B cell (primary cell): ENCODE measurements at places on chromosomes 12 and 14.

DNA sequence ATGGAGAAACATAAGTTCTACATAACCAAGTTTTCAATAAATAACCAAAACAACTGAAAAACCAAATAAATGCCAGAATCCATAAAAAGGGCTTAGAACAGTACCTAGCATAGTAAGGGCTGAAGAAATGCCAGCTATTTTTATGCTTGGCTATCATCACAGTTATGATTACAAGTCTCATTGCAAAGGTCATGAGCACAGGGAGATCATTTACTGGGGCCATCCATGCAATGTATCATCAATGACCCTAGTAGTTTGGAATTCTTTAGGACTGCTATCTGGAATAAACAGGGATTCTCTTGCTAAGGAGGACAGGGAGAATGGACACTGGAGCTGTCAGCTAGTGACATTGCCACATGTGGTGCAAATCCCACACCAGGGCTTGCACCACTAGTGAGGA is 92.5 kb upstream of the NAP1L1 start:
- peaks cover 21% of the 10 kb centered on the region for H3K4me1 ChIP-seq
- no peak overlapping the region for H3K27ac ChIP-seq
- no peaks in the 10 kb centered on the region for H3K36me3 ChIP-seq
- DNase-seq, result no peak

DNA sequence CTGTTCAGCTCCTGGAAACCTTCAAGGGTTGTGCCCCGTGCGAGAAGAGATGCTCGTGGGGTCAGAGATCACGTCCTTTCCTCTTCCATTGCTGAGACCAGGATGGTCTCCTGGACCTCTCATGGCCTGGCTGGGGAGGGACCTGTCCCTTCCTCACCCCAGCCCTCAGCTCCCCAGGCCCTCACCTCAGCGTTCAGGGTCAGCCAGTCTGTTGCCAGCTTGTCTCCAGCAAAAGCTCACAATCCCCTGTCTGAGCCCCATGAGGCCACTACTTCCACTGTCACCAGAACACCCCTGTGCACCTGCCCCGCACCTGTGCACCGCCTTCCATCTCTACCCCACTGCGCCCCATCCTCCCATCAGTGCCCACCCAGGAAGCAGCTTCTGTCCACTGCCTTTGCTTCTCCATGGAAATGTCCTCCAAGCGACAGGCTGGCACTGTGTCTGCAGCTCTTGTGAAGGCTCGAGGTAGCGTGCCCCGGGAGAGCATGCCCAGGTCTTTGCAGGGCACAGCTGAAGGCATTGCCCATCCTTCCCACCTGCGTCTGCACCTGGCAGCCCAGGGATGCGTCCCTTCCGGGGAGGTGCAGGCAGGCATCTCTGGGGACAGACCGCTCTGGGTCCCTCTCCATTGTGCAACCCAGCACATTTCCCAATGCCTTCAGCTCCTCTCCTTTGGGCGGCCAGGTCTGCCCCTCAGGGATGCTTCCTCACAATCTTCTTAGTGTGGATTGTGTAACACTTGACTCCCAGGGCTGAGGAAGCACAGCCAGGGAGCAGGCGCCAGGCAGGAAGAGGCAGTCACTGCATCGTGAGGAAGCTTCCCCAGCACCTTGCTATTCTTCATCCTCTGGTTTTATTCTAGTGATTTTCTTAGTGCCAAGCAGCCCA is 179.6 kb downstream of the ADGRD1 start:
- DNase-seq, result no peak
- no peaks in the 10 kb centered on the region for H3K36me3 ChIP-seq
- no peaks in the 10 kb centered on the region for H3K27me3 ChIP-seq
- no peaks in the 10 kb centered on the region for H3K4me1 ChIP-seq

GRCh38 chr12:122081083-122081696 is 2.6 kb downstream of the MLXIP start:
- H3K36me3 ChIP-seq, result peaks cover 11% of the 10 kb centered on the region
- peaks cover 75% of the 10 kb centered on the region for H3K4me1 ChIP-seq
- H3K27ac ChIP-seq, result peak overlapping the region; percentile 25
- no peak for DNase-seq
- H3K4me3 ChIP-seq, result peak overlapping the region; percentile 69

GRCh38 chr12:71591601-71592000 is 72.0 kb downstream of the ZFC3H1 start:
- H3K4me3 ChIP-seq, result no peak overlapping the region
- no peak for DNase-seq
- H3K4me1 ChIP-seq, result no peaks in the 10 kb centered on the region
- no peaks in the 10 kb centered on the region for H3K27me3 ChIP-seq
- H3K27ac ChIP-seq, result no peak overlapping the region

DNA sequence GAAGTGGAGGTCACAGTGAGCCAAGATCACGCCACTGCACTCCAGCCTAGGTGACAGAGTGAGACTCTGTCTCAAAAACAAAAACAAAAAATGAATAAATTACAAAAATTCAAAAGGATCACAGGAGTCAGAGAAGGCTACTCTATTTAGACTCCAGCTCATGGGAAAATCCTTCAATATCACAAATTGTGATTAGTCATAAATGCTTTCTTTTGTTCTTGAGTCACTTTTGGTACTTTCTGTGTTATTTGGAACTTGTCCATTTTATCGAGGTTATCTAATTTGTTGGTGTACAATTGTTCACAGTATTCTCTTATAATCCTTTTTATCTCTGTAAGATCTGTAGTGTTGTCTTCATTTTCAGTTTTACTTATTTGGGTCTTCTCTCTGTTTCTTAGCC is 18.9 kb downstream of the ALDH2 start:
- no peaks in the 10 kb centered on the region for H3K36me3 ChIP-seq
- no peaks in the 10 kb centered on the region for H3K27me3 ChIP-seq
- no peak overlapping the region for H3K27ac ChIP-seq
- no peak overlapping the region for H3K4me3 ChIP-seq
- H3K4me1 ChIP-seq, result no peaks in the 10 kb centered on the region

DNA sequence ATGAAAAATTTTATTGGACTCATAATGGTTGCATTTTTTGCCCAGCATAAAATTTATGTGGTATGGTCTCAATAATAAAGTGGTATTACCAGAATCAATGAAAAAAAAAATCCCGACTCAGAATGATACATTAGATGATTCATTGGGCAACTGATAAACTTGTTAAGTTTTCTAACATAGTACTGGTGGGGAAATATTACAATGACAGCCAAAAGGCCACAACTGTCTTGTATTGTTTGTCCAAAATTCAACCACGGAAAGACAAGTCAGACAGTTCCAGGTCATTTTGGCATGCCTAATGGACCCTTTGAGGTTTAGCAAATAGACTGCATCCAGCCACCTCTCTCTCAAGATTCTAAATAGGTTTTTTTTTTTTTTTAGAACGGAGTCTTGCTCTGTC is 70.5 kb upstream of the TRIM9 start:
- H3K4me1 ChIP-seq, result no peaks in the 10 kb centered on the region
- no peak overlapping the region for H3K4me3 ChIP-seq
- no peak for DNase-seq
- no peak overlapping the region for H3K27ac ChIP-seq
- H3K27me3 ChIP-seq, result no peaks in the 10 kb centered on the region

DNA sequence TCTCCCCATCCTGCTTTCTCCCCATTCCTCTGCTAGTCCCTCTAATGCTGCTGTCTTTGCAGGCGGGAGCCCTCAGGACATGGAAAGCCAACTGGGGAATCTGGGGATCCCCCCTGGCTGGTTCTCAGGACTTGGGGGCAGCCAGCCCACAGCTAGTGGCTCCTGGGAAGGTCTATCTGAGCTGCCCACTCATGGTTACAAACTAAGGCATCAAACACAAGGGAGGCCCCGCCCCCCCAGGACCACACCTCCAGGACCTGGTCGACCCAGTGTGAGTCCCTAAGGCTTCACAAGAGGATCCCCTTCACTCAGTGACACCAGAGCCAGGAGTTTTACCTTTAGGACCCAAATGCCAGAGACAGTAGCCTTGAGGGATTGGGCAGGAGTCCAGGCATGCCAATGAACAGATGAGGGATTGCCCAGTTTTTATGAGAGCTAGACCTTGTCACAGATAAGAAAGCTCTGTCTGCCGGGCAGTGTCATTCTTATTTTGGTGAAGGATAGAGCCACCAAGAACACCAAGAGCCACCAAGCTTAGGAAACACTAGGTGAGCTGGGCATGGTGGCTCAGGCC is 8.0 kb upstream of the CPNE6 start:
- H3K36me3 ChIP-seq, result no peaks in the 10 kb centered on the region
- no peaks in the 10 kb centered on the region for H3K4me1 ChIP-seq

DNA sequence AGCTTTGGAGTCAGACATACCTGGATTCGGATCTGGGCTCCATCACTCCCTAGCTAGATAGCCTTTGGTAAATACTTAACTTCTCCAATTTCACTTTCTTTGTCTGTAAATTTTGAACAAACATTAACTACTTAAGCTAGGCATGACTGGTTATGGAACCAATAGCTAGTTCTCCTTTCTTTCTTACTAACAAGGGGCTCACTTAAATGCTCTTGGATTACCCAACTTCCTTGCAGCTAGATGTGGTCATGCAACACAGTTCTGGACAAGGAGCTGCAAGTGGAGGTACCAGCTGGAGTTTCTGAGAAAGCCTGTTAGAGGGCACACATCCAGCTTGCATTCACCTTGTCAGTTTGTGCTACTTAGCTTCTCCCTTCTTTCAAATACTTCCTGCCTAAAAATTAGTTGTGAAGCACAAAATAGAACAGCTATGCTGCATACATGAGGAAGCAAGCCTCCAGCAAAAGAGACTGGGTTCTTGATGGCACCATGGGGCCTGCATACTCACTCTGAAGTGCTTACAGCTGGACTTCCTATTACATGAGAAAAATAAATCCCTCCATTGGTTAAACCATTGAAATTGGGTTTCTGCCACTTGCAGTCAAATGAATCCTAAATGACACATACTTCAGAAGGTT is 210.1 kb upstream of the EEA1 start:
- H3K4me1 ChIP-seq, result peaks cover 62% of the 10 kb centered on the region
- peak overlapping the region; percentile 41 for H3K4me3 ChIP-seq
- peak overlapping the region; percentile 87 for H3K27ac ChIP-seq
- H3K36me3 ChIP-seq, result no peaks in the 10 kb centered on the region

DNA sequence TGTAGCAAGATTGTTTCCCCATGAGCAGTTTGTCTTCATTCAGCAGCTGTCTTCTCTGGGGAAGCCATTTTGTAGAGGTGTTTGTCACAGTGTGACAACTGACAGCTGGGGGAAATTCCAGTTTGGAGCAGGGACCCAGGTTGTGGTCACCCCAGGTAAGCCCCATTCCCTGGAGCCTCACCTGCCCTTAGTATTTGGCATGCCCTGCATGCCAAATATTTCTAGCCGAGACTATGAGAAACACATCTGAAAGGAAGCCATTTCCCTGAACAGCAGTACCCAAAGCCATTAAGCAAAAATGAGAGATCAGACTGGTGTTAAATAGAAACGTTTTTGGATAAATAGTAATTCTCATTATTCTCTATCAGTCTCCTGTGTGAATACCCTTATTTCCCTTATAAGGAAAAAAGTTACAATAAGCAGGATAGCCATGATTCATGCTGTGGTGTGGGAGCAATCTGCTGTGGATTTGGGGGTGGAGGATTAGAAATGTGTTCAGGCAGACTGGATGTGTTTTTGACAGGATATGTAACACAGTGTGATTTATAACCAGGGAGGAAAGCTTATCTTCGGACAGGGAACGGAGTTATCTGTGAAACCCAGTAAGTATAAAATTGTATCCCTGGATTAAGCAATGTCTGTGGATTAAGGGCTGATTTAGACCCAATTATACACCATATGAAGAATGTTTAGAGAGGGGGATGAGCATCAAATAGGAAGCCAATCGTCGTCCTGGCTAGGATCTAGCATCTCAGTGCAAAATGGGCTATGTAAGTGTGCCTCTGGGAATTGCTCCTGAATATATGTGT is 68.9 kb downstream of the DAD1 start:
- no peak overlapping the region for H3K4me3 ChIP-seq
- DNase-seq, result no peak
- peak overlapping the region; percentile 56 for H3K27ac ChIP-seq
- no peaks in the 10 kb centered on the region for H3K36me3 ChIP-seq
- H3K27me3 ChIP-seq, result no peaks in the 10 kb centered on the region

DNA sequence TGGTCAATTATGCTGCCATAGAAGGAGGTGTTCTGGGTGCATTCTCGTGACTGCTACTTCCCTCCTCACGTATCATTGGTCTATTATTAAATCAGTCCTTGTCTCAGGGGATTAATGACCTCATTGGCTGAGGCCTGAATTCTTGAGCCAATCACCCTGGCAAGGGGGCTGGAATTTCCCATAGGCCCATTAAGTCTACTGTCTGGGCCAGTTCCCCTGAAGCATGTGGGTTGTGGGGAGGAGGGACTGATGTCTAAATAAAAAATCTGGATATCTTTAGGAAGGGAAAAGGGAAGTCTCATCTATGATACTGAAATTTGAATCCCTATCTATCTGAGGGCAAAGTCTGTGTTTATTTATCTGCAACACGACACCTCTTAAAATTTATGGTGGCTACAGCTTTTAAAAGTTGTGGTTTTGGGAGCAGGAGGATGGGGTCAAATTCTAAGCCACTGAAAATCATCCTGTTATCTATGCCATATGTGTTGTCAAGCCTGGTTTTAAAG is 71.9 kb downstream of the DYRK2 start:
- H3K4me3 ChIP-seq, result no peak overlapping the region
- H3K4me1 ChIP-seq, result no peaks in the 10 kb centered on the region
- H3K27ac ChIP-seq, result no peak overlapping the region
- H3K36me3 ChIP-seq, result no peaks in the 10 kb centered on the region
- H3K27me3 ChIP-seq, result no peaks in the 10 kb centered on the region

DNA sequence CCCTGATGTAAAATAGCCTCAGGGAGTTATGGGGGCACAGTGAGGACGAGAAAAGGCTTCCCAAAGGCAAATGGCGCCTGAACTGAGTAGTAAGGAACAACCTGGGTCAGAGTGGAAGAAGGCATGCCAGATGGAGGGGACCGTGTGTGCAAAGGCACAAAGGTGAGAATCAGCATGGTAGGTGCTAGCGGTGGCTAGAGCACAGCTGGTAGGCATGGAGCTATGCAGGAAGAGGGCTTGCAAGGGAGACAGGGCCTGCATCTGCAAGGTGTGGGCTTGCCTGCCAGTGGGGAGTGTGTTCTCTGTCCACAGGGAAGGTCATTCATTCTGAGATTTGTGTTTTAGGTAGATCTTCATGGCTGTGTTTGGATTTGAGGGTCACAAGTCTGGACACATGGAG is 18.5 kb upstream of the HSP90AA1 start:
- no peaks in the 10 kb centered on the region for H3K27me3 ChIP-seq
- no peak for DNase-seq
- H3K27ac ChIP-seq, result no peak overlapping the region
- no peaks in the 10 kb centered on the region for H3K36me3 ChIP-seq
- peaks cover 16% of the 10 kb centered on the region for H3K4me1 ChIP-seq

DNA sequence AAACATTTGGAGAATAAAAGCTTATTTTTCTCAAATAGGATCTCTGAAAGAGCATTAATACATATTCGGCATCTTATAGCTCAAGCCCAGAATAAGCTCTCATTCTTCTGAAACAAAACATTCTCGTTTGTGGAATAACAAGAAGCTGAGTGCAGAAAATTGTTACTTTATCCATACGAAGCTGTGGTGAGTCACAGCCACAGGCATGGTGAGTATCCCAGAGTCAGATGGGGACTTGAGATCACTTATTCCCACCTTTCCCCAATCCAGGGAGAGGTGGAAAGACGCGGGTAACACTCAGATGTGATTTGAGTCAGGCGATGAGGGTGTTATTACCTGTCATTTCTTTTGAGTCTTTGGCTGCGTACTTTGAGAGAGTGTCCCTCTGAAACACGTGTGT is 214.6 kb upstream of the TMEM132C start:
- H3K27me3 ChIP-seq, result no peaks in the 10 kb centered on the region
- no peaks in the 10 kb centered on the region for H3K4me1 ChIP-seq
- no peak overlapping the region for H3K4me3 ChIP-seq
- H3K27ac ChIP-seq, result no peak overlapping the region
